ENCODE measurements at places on chromosomes 7 and 10.

DNA sequence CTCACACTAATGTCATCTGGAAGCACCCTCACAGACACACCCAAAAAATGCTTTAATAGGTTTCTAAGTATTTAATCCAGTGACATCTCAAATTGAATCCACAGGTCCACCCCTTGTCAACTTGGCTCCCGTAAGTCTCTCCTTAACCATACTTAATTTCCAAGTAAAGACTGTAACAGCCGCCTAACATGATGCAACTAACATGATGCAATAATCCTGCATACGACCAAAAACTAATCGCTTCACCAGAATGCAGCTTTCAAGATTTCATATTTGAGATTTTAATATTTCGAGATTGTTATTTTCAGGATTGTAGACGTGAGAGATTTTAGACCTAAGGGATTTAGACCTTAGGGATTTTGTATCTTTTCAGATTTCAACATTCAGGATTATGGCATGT lies 3.7 kb upstream of the HDAC9 start:
- ATAC-seq: no peak

DNA sequence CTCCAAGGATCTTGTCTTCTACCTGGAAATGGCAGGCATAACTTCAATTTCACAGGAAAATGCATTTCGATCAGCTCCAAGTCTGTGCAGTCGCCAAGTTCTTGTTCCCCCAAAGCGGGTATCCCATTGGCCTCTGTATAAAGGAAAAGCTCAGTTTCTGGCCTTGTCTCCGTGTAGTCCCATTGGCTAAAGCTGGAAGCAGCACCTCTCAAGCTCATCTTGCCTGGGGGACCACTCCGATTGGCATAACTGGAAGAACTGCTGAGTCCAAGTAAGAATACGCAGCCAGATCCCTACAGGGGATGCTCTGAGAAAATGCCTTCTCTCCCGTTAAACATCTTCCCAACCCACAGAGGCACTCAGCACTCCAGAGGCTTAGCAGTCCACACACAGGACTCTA lies 205.2 kb downstream of the GFRA1 start:
- ATAC-seq: no peak

DNA sequence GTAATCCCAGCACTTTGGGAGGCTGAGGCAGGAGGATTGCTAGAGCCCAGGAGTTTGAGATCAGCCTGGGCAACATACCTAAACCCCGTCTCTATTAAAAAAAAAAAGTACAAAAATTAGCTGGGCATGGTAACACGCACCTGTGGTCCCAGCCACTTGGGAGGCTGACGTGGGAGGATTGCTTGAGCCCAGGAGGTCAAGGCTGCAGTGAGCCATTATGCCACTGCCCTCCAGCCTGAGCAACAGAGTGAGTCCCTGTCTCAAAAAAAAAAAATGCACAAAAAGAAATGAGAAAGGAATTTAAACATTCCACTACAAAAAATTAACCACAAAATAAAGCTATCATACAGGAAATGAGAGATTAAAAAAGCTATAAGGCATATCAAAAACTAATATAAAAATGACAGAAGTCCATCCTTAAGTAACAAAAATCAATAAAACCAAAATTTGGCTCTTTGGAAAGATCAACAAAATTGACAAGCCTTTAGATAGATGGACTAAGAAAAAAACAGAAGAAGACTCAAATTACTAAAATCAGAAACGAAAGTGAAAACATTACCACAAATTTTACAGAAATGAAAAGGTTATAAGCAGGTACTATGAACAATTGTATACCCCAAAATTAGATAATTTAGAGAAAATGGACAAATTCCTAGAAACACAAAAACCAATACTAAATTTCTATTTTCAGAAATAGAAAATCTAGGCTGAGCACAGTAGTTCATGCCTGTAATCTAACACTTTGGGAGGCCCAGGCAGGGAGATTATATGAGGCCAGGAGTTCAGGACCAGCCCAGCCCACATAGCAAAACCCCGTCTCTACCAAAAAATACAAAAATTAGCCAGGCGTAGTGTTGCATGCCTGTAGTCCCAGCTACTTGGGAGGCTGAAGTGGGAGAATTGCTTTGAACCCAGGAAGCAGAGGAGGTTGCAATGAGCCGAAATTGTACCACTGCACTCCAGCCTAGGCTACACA lies 42.4 kb upstream of the NANOS1 start:
- no peak for ATAC-seq

GRCh38 chr10:98172495-98172894 lies 38.0 kb downstream of the R3HCC1L start:
- no peak for ATAC-seq

- ATAC-seq: no peak
Observed at GRCh38 chr10:126169899-126170298, 218.4 kb downstream of the ADAM12 start.

- no peak for ATAC-seq
Observed at GRCh38 chr7:115097175-115097671, 175.3 kb downstream of the MDFIC start.

DNA sequence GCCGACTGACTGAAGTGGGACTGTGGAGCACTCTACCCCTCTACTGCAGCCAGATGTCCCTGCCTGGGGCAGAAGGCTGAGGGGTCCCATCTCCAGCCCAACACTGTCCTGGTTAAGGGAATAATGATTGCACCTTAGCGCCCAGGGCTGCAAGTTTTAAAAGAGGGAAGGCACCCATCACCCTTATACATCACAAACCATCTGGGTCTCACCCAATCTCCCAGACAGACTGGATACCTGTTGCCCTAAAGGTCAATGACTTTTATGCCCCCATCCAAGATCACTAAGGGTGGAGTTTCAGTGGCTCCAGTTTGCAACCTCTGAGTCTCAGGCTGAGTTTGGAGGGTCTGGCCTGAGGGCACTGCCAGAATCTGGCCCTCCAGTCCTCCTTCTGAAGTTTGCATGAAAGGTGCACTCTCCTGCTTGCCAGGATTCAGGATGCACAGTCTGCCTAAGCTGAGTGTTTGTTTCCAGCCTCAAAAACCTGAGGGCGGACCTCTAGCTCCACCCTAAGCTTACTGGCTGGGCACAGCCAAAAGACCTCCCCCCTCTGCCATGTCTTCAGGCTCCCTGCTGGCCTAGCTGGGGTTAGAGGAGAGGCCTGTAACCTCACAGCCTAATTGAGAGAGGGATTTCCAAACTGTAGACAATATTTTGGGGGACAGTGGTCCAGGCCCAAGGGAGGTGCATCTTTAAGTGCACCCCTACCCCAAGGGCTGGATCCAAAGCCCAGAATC lies 2.5 kb upstream of the EMX2 start:
- ATAC-seq: no peak

All from esophagus mucosa (tissue), 1 donor.